ENCODE measurements at places on chromosomes 3 and 15.

GRCh38 chr3:186638259-186638658 is 1.9 kb upstream of the FETUB start:
- no peak for DNase-seq

GRCh38 chr3:66532160-66532587 is 31.4 kb upstream of the LRIG1 start:
- no peak for DNase-seq

GRCh38 chr3:16477521-16477920 is 36.0 kb downstream of the RFTN1 start:
- DNase-seq = no peak

- DNase-seq = no peak
Observed at GRCh38 chr3:59940718-59941117, 890.9 kb upstream of the CFAP20DC start.

- no peak for DNase-seq
Observed at GRCh38 chr3:138180375-138181029, 5.8 kb upstream of the DBR1 start.

DNA sequence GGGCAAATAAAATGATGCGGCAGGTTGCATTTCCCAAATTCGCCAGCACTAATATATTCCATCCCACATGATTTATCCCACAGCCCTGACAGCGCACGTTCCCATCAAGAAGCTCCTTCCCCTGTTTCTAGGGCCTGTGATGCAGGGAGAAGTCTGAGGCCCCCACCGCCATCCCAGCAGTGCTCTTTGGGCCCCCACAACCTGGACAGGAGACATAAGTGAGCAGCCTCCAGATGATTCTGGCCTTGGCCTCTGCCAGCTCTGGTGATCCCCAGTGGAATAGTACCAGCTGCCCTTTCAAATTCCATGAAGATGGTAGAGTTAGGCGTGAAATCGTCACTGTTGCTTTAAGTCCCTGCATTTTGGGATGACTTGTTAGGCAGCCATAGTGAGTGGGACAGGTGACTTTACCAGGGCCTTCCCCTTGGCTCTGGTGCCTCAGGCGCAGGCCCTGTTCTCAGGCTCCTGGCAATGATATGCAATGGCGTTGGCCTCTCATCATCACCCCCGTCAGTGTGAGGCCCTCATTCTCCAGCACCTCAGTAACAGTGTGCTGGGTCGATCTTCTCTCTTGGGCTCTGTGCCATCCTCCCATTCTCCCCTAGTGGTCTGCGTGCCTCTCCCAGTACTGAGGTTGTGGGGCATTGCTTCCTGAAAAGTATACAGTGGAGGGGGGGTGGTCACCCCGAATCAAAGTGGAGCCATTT is 263.7 kb downstream of the OCA2 start:
- no peak for DNase-seq

- DNase-seq = no peak
Observed at GRCh38 chr3:66483409-66483906, 17.4 kb downstream of the LRIG1 start.

Measured in stimulated activated CD8-positive, alpha-beta memory T cell treated with anti-CD3 and anti-CD28 coated beads, Interleukin-2, amount 100 ng/mL, for 1 hour (primary cell).